ENCODE measurements at places on chromosomes 12 and 14.

DNA sequence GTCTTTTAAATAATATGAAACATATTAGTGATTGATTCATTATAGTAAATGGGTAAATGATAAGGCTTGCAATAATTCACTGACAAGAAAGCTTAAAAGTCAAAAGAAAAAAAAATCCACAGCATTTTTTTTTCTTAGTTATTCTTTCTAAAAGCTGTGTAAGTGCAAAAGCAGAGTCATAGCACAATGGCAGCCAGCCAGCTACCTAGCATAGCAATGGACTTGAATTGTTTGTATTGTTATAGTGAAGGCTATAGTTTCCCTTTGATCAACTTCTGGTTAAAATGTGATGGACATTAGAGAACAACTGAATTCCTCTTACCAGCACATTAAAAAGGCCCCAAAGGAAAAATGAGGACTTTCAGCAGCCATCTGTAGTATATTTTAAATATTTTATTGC, 232.1 kb downstream of the NAV3 start:
- DNase-seq = no peak

DNA sequence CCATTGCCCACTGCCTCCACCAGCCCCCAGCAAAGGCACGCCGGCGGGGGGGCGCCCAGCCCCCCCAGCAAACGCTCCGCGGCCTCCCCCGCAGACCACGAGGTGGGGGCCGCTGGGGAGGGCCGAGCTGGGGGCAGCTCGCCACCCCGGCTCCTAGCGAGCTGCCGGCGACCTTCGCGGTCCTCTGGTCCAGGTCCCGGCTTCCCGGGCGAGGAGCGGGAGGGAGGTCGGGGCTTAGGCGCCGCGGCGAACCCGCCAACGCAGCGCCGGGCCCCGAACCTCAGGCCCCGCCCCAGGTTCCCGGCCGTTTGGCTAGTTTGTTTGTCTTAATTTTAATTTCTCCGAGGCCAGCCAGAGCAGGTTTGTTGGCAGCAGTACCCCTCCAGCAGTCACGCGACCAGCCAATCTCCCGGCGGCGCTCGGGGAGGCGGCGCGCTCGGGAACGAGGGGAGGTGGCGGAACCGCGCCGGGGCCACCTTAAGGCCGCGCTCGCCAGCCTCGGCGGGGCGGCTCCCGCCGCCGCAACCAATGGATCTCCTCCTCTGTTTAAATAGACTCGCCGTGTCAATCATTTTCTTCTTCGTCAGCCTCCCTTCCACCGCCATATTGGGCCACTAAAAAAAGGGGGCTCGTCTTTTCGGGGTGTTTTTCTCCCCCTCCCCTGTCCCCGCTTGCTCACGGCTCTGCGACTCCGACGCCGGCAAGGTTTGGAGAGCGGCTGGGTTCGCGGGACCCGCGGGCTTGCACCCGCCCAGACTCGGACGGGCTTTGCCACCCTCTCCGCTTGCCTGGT, at the start of gene CDKN1B:
CDKN1B (plus strand) TSS at position 576 of the 793 bp plus-strand sequence. CDS start 472 bp downstream, outside the sequence.
- DNase-seq = peak; percentile 94

DNA sequence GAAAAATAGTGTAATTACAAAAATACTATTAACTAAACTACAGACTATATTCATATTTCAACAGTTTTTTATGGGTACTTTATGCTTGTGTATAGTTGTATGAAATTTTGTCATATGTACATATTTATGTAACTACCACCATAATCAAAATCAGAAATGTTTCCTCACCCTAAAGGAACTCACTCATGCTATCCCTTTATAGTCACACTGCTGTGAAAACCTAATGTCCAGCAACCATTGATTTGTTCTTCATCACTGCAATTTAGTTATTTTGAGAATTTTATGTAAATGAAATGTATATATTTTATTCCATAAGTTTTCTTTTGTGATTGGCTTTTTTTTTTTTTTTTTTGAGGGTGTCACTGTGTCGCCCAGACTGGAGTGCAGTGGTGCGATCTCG, 278.9 kb upstream of the SLC16A7 start:
- DNase-seq = no peak

DNA sequence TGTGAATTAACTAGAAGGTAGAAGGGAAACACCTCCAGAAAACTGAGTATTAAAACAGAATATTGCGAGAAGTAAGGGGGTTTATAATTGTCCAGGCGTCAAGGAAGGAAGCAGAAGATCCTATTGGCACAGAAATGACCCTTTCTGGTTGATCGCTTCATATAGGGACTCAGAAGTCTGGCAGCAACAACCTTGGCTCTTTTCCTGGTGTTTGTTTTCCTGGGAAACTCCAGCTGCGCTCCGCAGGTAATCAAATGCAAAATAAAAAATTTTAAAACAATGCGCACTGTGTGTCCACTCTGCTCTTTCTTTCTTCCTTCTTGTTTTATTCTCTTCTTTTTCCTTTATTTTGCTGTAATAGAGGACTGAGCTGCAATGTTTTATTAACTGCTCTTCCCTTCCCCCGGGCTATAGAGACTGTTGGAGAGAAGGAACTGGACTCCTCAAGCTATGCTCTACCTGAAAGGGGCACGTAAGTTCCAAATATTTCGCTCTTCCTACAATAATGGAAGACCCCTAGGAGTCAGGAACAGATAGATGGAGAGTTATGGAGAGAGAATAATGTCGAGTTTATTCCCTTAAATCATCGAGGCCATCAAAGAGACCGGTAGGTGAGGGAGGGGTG, 737 bp downstream of the SPX start:
- DNase-seq = no peak

GRCh38 chr12:18754124-18754707, 16.3 kb downstream of the CAPZA3 start:
- no peak for DNase-seq

- no peak for DNase-seq
Observed at GRCh38 chr14:68261092-68261842, 441.7 kb downstream of the RAD51B start.

GRCh38 chr12:68271346-68271745, 17.9 kb upstream of the IL22 start:
- DNase-seq = no peak

DNA sequence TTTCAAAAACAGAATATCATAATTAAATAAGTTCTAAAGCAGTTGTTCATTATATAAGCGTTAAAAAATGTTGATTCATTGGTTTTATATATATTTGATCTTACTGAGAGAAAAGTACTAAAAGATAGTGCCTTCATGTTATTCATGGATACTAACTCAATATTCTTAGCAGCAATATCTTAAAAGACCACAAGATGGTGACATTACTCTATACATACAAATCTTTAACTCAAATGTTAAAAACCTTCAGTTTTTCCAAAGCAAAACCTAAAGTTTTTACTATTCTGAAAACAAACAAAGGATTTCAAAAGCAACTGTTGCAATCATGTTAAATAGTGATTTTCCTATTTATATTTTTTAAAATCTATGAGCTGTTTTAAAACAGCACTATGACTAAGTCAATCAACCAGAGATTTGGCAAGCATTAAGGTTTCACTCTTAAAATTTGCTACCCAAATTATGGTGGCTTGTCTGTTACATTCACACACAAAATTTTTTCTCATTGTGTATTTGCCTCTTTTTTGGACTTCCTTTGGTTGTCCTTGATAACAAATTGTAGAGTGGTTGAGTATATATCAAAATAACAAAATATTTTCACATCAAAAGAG, 50.1 kb upstream of the RERGL start:
- DNase-seq = no peak
